ENCODE measurements at places on chromosomes 13 and 19.

- DNase-seq: no peak
Observed at GRCh38 chr19:42024622-42025111, 30.6 kb upstream of the ATP1A3 start.

GRCh38 chr13:98083507-98083906, 59.4 kb upstream of the FARP1 start:
- no peak for DNase-seq

DNA sequence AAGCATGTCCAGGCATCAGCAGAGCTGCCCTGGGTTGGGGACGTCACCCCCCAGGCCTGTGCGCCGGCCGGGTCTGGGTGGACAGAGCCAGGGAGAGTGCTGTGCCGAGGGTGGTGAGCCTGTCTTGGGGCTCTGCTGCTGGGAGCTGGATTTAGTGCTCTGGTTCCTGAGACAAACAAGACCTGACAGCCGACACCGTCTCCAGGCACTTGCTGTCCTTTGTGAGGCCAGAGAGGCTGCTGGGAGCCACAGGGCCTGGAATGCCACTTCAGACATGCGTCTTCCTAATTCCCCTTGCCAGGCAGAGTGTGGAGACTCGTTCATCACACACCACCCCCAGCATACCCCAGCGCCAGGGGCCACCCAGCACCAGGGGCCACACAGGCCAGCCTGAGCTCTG, 165.8 kb downstream of the KDM4B start:
- no peak for DNase-seq

GRCh38 chr13:99749271-99750019, 222.1 kb downstream of the ZIC5 start:
- no peak for DNase-seq

DNA sequence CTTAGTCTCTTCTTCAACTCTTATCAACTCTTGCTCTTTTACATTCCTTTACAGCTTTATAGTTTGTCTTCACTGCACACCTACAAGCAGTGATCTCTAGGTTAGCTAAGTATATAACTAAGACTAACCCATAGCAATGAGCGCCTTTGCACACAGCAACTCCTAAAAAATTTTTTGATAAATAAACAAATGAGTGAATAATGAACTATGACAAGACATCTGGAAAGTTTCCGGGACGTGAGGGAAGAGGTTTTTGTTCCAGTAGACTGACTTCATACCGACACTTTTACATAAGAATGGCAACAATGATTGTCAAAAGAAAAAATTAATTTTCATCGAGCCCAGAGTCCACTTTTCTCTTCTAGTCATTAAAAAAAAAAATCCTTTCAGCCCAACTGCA, 98.3 kb downstream of the ELF1 start:
- no peak for DNase-seq

GRCh38 chr19:39873385-39873784, 27.2 kb upstream of the FBL start:
- no peak for DNase-seq

GRCh38 chr13:36332986-36333385, 13.2 kb downstream of the SPART start:
- DNase-seq: no peak

- no peak for DNase-seq
Observed at GRCh38 chr13:111247552-111247951, 72.9 kb upstream of the TEX29 start.

GRCh38 chr19:10699650-10700335, 1.4 kb upstream of the QTRT1 start:
- DNase-seq: peak; percentile 84

DNA sequence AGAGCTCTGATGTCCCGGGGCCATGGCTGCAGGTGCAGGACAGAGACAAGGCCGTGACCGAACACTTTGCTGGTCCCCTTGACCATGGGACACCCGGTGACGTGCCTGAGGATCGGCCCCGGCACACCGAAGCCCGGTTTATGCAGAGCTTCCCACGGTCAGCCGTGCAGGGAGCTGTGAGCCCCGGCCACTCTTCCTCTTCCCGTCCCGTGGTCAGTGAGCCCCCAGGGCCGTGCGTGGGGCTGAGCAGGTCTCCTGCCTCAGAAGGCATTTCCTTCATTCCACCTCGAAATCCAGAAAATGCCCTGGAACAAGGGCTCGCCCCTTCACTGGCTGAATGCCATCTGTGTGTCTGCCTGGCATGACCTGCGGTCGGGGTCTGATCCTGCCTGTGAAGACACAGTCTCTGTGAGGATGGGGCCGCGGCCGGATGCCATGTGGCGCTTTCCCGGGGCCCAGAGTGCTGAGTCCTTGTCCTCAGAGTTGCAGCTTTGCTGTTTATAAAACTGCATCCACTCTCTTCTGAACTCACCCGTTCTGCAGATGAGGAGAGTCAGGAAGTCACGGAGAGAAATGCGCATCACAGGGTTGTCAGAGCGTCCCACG, 16.9 kb downstream of the MCF2L start:
- DNase-seq: no peak

DNA sequence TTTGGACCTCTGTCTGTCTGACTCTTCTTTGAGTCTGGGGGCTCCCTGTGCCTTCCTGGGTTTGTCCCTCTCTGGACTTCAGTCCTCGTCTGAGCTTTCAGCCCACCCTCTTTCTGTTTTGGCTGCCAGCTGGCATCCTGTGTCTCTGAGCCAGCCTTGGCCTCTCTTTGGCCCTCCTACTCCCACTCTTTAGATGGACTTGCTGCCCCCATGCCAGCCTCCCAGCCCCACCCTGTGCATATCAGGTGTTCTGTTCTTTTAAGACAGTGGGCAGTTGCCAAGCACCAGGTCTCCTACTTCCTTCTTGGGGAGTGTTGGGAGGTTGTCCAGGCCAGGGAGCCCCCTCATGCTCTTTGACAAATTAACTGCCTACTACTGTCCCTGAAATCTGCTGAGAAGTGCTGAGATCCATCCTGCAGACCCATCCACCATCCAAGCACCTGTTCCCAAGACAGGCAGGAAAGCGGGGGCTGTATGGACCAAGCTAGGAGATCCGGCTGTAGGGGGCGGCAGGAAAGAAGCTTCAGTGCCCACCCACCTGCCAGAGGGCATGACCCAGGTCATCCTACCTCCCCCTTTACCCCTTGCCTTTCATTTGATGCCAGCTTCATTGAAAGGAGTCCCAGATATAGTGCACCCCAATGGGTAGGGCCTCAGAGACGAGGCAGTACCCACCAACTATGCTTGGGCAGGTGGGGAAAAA, 9.6 kb downstream of the CIC start:
- no peak for DNase-seq

DNA sequence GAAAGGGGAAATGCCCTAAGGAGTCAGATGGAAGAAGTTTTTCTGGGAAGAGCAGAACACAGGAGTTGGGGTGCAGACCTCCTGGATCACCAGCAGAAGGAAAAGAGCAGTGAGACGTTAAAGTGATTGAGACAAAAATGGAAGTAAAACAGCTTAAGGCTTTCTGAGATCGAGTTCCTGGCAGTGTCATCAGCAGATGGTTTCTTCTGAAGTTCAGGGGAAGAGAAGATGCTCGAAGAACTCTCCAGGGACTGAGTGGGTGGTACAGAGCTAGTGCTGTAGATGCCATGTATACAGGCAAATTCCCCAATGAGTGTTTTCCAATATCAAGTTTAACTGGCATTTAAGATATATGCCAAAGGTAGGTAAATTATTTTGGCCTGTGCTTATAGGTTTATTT, 272.2 kb upstream of the KLF12 start:
- DNase-seq: no peak

GRCh38 chr13:74045583-74045982, 88.6 kb downstream of the KLF12 start:
- DNase-seq: no peak

- no peak for DNase-seq
Observed at GRCh38 chr13:21932996-21933395, 262.1 kb downstream of the FGF9 start.

DNA sequence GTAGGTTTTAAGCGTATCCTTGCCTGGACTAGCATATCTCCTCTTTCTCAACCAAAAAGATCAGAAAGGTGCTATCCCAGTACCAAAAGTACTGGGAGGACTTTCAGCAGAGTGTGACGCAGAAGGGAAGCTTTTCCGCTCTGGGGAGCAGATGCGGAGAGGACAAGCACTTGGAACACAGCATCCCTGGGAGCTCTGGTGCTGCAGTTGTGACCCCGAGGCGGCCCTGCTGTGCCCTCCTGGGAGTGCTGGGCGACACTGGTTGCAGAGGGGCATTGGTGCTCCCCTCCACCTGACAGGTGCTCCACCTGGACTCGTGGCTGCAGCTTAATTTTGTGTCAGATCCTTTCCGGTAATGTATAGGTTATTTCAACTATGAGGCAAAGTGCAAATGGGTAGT, 3.4 kb downstream of the NAXD start:
- DNase-seq: no peak

DNA sequence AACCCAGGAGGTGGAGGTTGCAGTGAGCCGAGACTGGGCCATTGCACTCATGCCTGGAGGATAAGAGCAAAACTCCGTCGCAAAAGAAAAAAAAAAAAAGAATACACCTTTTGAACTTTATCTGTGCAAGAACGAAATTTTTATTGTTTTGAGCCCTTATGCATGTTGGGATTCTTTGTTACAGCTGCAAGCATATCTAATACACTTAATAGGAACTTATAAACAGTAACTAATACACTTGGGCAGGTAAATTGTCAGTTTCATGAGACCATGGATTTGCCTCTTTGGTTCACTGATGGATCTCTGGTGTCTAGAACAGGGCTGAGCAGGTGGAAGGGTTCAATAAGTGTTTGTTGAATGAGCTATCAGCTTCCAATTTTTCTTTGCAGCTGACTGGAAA, 108.1 kb downstream of the CACNA1A start:
- DNase-seq: no peak

DNA sequence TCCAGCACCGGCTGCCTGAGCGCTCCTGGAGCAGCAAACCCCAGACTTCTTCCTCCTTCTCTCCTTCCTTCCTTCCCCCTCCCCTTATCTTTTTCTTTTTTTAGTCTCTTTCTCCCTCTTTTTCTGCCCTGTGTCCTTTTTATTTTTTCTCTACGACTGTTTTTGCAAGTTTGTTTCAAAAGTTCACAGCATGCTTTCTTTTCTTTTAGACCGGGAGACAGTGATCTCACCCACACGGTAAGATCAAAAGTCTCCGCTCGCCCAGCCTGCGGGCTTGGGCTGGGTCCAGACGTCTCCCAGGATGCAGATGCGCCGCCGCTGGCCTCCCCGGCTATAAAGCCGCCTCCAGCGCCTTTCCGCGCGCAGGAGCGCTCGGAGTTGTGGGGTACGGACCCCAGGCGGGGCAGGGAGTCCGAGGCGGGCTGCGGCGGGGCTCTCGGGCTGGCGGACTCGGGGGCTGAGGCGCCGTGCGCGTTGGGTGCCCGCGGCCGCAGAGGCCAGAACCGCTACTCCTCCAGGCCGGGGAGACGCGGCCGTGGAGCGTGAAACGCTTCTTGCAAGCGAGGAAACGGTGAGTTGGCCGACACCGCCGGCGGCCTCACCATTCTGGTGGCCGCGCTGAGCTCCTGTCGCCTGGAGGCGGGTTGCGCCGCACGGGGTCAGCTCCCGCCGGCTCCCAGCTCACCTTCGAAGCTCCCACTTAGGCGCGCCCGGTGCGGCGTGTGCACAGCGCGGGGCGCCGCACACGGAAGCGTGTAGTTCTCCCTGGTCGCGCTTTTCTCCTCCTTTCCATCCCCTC, 2.0 kb upstream of the TSHZ3 start:
- DNase-seq: no peak

- no peak for DNase-seq
Observed at GRCh38 chr19:16217716-16218451, 20.2 kb downstream of the AP1M1 start.

DNA sequence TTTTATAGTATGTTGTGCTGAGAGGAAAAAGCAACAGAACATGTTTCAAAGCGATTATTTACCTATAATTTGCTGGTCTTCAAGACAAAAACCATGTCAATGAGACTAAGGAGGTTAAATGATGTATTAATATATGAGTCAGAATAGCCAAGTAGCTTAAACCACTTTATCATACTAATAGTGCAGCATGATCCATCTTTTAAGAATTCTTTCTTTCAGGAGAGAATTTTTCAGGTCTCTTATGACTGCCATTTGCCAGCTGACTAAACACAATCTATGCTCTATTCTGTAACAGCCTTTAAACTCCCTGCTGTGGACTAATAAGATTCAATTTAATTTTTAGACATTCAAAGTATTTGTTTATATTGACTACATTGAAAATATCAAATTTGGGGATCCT, 93.7 kb downstream of the TRPC4 start:
- DNase-seq: no peak

GRCh38 chr13:82702513-82702912, 1179.8 kb downstream of the SLITRK1 start:
- no peak for DNase-seq

DNA sequence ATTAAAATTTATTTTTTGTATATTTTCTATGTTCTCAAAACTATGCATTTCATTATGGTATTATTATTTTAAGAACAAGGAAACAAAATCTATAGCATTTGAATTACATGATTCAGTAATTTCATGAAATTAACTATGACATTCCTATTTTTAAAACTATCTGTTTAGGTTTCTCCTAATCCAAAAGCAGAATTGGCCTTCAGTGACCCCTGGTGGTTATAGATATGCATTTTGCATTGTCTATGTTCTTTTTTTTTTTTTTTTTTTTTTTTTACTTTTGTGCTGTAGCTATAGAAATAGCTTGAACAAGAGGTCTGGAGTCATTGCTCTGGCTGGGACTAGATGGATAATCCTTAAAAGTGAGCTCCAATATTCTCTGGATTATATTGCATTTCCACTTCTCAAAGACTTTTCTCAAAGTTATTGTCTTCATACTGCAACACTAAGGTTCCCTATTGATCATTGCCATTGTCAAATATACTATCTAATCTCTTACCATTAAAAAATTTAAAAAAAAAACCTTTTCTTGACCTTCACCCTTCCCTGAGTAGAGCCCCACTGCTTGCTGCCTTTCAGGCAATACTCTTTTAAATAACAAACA, 15.9 kb upstream of the DNAJC3 start:
- DNase-seq: peak; percentile 42

DNA sequence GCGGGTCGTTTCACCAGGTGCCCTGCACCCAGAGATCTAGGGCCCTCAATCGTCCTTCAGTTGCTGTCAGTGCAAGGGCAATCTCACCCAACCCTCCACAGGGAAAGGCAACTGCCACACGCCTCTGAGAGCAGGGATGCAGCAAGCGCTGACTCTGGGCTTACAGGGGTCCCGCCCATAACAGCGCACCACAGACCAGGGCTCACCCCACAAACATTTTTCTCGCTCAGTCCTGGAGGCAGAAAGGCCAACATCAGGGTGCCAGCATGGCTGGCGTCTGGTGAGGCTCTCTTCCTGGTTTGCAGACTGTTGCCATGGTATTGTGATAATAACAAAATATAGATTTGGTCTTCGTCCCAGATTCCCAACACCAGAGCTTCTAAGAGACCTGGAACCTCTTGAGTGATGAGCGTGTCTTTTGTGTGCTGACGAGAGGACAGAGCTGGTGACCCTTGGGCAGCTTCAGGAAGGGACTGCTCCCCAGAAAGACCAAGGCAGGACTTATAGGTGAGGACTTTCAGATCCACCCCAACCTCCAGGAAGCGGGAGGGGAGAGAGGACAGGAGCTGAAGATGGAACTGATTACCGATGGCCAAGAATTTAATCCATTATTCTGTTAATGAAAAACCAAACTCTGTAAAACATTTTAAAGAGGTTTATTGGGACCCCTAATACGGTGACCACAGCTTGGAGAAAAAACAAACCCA, 51.3 kb downstream of the C13orf46 start:
- DNase-seq: no peak

GRCh38 chr13:99376132-99376531, 68.9 kb upstream of the GPR183 start:
- peak; percentile 6 for DNase-seq
